Endothelial cell (in vitro differentiated cells): ENCODE measurements at places on chromosomes 12 and 14.

GRCh38 chr12:55470088-55470829, at the start of gene OR6C70:
Gene OR6C70 (minus strand): TSS chr12:55470138. CDS start chr12:55470138, 0 bp downstream.
- no peak for DNase-seq

DNA sequence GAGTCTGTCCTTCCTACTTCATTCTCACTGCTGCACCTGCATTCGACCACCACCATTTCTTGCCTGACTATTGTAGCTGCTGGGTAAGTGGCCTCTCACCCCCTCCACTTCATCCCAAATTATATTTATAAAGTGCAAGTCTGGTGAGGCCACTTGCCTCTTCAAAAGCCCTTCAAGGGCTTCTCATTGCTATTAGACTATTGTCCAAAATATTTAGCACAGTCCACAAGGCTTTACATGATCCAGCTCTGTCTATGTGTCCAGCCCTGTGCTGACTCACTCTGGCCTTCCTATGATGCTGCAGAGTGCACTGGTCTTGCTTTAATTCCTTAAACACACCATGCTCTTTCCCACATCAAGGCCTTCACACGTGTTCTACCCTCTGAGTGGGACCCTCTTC, 46.0 kb downstream of the PAH start:
- no peak for DNase-seq

DNA sequence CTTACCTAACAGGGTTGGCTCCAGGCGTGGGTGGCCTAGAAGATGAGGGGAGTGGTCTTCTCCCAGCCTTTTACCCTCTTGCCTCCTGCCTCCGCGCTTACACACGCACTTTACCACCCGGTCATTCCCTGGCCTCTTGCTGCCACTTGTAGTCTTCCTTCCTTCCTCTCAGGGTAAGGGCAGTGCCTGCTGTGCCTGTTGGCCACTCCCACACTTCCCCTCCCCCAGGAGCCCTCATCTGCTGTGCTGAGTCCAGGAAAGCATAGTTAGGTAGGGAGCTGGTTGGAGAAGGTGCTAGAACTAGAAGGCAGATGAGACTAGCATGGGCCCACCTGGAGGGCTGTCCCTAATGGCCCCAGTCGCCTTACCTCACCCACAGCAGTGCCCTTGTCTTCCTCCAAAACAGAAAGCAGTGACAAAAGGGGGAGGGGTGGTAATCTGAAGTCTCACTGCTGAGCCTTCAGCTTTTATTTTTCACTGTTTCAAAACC, 54.3 kb upstream of the SRSF5 start:
- DNase-seq = no peak

- no peak for DNase-seq
These were observed 6.9 kb downstream of the TNFRSF1A start for GRCh38 chr12:6334940-6335450.

GRCh38 chr12:132302466-132303358, 26.7 kb downstream of the GALNT9 start:
- DNase-seq = no peak
